WTC11 (cell line): ENCODE measurements at places on chromosomes 4 and X. TPM values are rescaled to one million over a fixed set of nuclear protein-coding genes. Genes with fewer than 3 reads are reported as not detected.

GRCh38 chrX:153568451-153569011 is 30.4 kb downstream of the CCNQ start:
- no peaks in the 10 kb centered on the region for H3K27me3 ChIP-seq
- no peaks in the 10 kb centered on the region for H3K36me3 ChIP-seq
- DNase-seq: peak; percentile 24

- H3K4me3 ChIP-seq: no peak overlapping the region
- no peak overlapping the region for H3K27ac ChIP-seq
- no peaks in the 10 kb centered on the region for H3K27me3 ChIP-seq
These were observed 100.2 kb upstream of the AFAP1 start for GRCh38 chr4:8039853-8040252.

- H3K4me3 ChIP-seq: no peak overlapping the region
- H3K27me3 ChIP-seq: no peaks in the 10 kb centered on the region
- no peaks in the 10 kb centered on the region for H3K36me3 ChIP-seq
- no peak overlapping the region for H3K27ac ChIP-seq
- DNase-seq: no peak
- H3K4me1 ChIP-seq: peaks cover 8% of the 10 kb centered on the region
These were observed 48.4 kb downstream of the PRKG2 start for GRCh38 chr4:81166458-81167160.

GRCh38 chr4:175459571-175459970 is 352.5 kb downstream of the GPM6A start:
- H3K27ac ChIP-seq: no peak overlapping the region
- no peak for DNase-seq
- H3K27me3 ChIP-seq: no peaks in the 10 kb centered on the region
- H3K36me3 ChIP-seq: peaks cover 11% of the 10 kb centered on the region
- no peak overlapping the region for H3K4me3 ChIP-seq

GRCh38 chrX:13763489-13763888 is 28.9 kb downstream of the OFD1 start:
- DNase-seq: no peak
- H3K4me1 ChIP-seq: peaks cover 44% of the 10 kb centered on the region
- H3K4me3 ChIP-seq: no peak overlapping the region
- H3K27me3 ChIP-seq: no peaks in the 10 kb centered on the region

GRCh38 chr4:25523405-25523804 is 132.2 kb upstream of the SLC34A2 start:
- no peak for DNase-seq
- H3K4me1 ChIP-seq: peaks cover 7% of the 10 kb centered on the region
- peaks cover 30% of the 10 kb centered on the region for H3K27me3 ChIP-seq
- H3K4me3 ChIP-seq: no peak overlapping the region
- H3K27ac ChIP-seq: no peak overlapping the region
- H3K36me3 ChIP-seq: no peaks in the 10 kb centered on the region

The DNAAF6 gene
- not detected in 3 replicates for total RNA-seq

The SUPT20HL2 gene
- not detected in 3 replicates for total RNA-seq

The SPRY1 gene
- 83.5 to 107 TPM (median 88.8 TPM) in 3 replicates for total RNA-seq
